ENCODE measurements at places on chromosomes 5 and 9.

GRCh38 chr9:135994501-135995192 is 33.5 kb upstream of the UBAC1 start:
- peak; percentile 86 for DNase-seq

DNA sequence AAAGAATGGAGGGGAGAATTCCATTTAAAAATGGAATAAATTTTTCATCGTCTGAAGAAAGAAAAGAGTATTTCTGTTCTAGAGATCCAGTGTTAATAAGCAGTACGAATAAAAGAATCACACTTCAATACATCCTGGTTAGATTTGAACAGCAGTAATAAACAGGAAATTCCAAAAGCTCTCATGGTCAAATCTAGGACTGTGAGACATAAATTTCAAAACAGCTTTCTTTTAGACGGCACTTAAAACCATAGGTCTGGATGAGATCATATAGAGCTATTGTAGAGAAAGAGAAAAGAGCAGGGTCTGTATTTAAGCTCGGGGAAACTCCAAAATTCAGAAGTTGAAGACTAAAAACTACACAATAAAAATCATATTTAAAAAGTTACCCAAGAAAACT is 1006.9 kb upstream of the CTNND2 start:
- peak; percentile 79 for DNase-seq

DNA sequence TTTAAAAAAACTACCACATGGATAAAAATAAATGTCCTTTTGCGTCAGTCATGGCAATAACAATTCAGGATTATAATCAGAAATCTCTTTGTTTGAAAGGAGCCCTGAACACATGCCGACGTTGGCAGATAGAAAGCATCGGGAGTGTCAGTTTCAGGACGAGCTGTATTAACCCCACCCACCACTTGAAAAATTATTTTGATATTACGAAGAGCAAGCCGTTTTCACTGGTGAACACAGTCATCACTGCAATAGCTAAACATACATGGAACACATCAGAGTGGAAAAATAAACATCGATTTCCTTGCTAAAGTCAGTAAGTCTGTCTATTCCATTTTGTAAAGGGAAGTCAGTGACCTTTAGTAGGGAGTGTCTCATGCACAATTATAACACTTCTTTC is 266.4 kb upstream of the FBXL7 start:
- DNase-seq: no peak

- peak; percentile 76 for DNase-seq
These were observed 33.3 kb downstream of the KCTD16 start for GRCh38 chr5:144203750-144204596.

DNA sequence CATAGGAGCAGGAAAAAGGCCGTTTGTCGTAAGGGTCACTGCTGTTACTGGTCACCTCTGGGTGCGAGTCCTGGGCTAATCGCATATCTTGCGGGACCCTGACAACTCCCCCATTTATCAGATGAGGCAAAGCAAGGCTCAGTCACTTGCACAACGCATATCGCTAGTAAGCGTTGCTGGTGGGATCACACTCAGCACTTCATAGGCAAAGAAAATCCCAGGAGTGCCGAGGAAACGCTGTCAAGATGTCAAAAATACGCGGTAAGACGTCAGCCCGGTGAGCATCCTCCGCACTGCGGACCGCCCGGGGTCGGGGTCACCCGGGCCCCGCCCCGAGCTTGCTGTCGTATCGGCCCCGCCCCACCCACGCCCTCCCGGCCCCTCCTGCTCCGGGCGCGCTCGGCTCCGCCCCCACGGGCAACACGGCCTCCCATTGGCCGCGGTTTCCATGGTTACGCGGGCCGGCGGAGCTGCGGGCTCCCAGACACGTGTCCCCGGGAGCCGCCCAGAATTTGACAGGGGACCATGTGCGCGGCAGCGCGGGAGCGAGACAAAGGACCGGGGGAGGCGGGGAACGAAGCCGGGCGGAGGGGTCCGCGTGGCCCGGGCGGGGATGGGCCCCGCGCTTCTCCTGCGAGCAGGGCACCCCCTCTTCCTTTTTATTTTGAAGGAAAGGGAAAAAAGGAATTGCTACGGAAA is 80.2 kb upstream of the IER5L start:
- peak; percentile 83 for DNase-seq

GRCh38 chr5:157870837-157871834 is 12.2 kb upstream of the CLINT1 start:
- DNase-seq: peak; percentile 93

DNA sequence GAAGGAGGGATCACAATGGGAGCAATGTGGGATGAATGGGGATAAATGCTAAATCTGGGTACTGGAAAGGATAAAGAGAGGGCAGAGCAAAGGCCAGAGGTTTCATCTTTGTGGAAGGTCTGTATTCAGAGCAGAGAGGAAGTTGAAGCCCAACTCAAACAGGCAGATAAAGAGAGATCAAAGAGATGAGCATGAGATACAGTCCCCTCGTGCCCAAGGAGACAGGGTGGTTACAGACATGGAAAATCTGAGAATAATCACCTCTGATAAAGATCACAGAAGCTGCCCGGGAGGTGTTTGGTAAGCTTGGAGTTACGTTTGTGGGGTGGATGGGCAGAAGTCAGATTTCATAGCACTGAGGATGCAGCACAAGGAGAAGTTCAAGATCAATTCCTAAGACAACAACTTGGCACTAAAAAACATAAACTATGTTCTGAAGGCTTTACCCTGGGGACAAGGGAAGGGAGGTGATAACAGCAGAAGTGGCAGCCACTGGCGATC is 459 bp upstream of the ERAP2 start:
- DNase-seq: peak; percentile 17

GRCh38 chr9:91718071-91718470 is 232.0 kb downstream of the ROR2 start:
- no peak for DNase-seq

GRCh38 chr9:81535542-81536241 is 153.7 kb downstream of the TLE1 start:
- DNase-seq: peak; percentile 95

DNA sequence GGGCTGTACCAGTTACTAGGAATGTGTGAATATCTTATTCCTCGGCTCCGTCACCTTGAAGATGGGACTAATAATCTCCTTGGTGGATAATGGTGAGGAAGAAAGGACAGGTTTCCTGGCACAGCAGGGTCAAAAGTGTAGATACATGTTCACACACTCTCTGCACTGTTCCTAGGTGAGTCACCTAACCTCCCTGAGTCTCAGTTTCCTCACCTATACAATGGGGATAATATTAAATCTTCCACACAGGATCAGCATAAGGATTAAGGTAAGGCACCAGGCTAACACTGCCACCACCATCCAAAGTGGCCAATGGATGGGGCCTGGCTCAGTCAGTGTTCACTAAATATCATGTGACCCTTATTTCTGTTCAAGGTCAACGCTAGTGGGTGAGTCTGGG is 66.9 kb downstream of the PSMB7 start:
- no peak for DNase-seq

GRCh38 chr9:15400281-15400941 is 22.3 kb upstream of the SNAPC3 start:
- DNase-seq: peak; percentile 68

DNA sequence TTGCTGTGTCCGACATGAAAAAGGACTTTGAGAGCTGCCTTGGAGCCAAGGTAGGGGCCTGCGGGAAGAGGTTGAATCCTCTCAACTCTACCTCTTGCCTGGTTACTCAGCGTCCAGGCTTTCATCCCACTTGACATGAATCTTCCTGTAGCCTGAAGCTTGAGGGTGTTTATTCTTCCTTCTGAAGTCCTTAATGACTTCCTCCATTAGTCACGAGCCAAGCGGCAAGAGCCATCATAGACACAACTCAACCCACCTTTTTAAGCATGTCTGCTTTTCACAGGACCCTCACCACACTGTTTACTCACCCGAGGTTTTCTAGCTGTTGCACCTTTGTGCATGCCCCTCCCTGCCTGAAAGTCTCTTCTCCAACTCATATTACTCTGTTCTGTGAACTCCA is 40.2 kb downstream of the ACO1 start:
- peak; percentile 55 for DNase-seq

- no peak for DNase-seq
These were observed 116.4 kb downstream of the ZCCHC7 start for GRCh38 chr9:37236822-37237221.

DNA sequence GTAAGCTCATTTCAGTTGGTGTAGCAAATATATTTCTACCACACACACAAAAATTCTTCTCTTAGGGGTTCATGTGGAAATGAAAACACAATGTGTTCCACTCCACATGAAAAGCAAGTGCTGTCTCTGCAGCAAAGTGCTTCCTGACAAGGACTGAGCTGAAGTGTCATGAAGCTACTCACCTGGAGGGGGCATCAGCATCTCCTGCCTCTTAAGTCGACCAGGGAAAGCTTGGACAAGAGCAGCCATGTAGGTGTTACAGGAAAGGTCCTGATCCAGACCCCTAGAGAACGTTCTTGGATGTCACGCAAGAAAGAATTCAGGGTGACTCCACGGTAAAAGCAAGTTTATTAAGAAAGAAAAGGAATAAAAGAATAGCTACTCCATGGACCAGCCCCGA is 62.8 kb downstream of the SV2C start:
- peak; percentile 1 for DNase-seq
